Activated T-helper 1 cell treated with anti-CD3 and anti-CD28 coated beads, Interleukin-2, amount 50 U/mL, for 16 hours (primary cell): ENCODE measurements at places on chromosomes 11 and 22.

DNA sequence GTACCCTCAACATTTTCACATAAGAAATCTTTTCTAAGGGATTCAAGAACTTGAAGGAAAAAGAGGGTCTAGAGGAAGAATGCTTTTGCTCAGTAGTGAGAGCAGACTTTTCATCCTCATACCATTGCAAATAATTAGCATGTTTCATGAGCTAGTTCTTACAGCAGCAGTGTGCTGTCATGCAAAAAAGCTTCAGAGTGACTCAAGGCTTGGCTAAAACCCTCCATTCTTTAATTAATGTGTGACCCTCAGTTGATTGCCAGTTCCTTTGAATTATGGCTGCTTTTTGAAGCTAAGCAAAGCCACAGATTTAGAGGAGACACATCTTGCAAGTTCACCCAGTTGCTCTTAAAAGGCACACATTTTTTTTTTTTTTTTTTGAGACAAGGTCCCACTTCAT is 36.6 kb upstream of the PCF11 start:
- no peak for DNase-seq

DNA sequence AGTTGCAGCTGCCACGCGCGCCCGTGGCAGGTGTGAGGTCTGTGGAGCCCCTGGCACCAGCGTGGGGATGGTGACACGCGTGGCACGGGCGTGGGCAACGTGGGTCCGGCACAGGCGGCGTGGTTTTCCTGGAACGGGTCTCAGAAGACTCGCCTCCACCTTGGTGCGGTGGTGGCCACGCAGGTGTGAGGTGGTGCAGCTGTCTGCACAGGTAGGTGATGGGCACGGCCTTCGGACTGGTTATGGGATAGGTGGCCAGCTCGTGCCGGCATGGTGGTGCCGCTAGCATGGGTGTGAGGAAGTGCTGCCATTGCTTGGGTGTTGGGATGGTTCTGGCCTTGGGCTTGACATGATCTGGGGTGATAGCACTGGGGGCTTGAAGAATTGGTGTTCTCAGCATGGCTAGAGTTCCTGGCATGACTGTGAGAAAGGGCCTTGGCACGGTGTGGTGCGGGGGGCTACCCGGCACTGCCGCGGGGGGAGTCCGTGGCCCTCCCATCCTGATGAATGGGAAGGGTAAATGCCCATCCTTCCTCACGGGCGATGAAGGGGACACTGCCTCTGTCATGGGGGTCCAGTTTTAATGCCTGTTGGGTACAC is 531 bp downstream of the DAGLA start:
- DNase-seq = no peak

DNA sequence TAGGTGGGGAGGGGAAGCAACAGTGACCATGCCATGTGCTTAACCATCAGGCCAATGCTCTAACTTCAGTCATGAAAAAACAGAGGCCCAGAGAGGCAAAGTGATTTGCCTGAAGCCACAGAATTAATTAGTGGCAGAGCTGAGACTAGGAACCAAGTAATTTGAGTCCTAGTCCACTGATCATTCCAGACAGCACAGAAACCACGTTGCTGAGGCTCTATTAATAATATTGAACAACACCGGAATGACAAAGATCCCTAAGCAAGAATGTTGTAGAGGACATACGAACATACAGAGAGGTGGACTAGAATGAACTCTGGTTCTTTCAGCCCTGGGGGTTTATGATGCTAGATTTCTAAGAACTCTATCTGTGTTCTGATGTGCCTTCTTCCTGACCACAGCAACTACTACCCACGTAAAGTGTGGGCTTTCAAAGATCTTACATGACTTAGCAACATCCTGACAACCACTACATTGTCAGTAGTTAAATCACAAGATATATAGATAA is 92.3 kb downstream of the GAB2 start:
- DNase-seq = no peak

GRCh38 chr11:134331354-134332188 is at the start of gene GLB1L2:
TSS of gene GLB1L2 (plus strand) at chr11:134331988. CDS start at chr11:134332062, 74 bp downstream.
- DNase-seq = peak; percentile 77

DNA sequence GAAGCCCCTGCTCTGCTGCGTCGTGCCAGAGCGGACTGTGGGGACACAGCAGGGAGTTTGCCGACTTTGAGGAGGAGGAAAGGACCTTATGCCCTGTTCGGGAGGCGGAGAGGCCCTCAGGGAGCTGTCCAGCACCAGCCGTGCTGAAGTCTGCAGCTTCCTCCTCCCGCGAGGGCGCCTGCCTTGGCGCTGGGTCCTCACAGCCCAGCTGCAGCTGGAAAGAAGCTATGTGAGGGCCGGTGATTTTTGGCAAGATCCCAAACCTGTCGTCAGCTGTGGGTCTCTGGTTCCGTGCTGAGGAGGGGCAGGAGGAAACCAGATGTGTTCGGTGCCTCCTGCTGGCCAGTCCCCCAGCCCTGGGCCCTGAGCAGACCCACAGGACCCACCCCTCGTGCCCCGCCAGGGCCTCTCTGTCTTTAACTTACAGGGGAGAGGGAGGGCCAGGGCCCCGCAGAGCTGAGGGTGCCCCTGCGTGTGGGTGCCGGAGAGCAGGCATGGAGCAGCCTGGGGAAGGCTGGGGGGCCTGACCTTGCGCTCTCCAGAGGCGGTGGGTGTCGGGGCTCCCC is 12.0 kb downstream of the BRSK2 start:
- DNase-seq = no peak

GRCh38 chr11:17397311-17398002 is 9.0 kb upstream of the KCNJ11 start:
- DNase-seq = no peak

DNA sequence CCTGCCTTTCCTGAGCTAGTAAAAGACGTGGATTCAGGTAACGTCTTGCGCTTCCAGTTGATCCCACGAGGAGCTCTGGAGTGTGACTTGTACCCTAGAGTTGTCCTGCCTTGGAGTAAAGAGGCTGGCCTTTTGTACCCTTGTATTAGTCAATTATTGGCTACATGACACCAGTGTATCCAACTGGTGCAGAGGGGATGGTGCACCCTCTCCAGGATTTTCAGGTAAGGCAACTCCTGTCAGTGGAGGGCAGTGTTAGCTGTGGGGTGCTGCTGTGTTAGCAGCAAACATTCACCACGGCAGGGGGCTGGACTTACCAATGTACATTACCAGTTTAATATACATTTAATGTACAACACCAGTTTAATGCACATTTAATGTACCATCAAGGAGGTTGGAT is 233.5 kb downstream of the MIAT start:
- DNase-seq = no peak

- DNase-seq = no peak
These were observed 29.5 kb upstream of the RAB1B start for GRCh38 chr11:66238786-66239413.

GRCh38 chr11:126403658-126404057 is 48.2 kb downstream of the ST3GAL4 start:
- DNase-seq = no peak

GRCh38 chr11:8232414-8232813 is 31.3 kb downstream of the LMO1 start:
- no peak for DNase-seq

- DNase-seq = no peak
These were observed 516.0 kb upstream of the CHORDC1 start for GRCh38 chr11:90738799-90739198.

DNA sequence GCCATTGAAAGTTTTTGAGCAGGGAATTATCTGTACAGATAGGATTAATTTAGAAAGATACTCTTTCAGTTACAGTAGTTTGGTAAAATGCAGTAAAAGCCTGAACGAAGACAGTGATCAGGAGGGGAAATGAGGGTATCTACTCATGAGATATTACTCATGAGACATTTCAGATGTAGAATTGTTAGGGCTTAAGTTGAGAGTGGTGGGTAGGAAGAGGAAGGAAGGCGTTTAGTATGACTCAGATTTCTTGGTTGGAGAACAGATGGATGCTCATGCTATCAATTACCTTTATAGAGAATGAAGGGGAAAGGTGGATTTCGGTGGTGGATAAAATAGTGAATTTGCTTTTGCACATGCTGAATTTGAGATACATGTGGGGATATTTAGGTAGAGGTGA is 15.8 kb downstream of the CCDC81 start:
- no peak for DNase-seq

DNA sequence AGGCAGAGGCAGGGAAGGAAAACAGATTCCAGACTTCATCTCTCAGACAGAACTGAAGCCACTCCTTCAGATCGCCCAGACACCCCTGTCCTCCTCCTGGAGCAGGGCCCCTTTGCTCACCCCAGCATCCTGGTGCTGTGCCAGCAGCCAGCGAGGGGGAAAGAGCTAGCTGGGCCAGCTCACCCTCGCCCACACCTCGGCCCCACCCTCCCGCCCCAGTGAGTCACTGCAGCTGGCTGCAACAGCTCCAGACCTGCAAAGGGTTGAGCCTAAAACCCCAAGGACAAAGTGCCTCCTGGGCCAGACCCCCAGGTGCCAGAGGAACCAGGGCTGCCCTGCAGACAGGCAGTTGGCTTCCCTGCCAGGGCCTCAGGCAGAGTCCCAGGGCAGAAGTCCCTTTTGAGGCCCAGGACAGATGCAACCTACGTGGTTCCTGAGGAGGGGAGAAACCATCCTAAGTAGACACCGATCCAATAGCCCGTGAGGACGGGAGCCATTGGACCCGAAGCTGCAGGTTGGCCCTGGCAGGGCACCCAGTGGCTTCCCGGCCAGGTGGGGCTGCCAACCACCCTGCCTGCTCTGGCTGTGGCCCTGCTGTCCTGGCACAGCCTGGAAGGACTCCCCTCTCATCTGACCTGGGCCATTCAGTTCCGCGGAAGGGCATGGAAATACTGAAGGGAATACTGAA is 7.2 kb downstream of the AHNAK start:
- DNase-seq = no peak

GRCh38 chr11:72330131-72330727 is 86.3 kb upstream of the PHOX2A start:
- no peak for DNase-seq

DNA sequence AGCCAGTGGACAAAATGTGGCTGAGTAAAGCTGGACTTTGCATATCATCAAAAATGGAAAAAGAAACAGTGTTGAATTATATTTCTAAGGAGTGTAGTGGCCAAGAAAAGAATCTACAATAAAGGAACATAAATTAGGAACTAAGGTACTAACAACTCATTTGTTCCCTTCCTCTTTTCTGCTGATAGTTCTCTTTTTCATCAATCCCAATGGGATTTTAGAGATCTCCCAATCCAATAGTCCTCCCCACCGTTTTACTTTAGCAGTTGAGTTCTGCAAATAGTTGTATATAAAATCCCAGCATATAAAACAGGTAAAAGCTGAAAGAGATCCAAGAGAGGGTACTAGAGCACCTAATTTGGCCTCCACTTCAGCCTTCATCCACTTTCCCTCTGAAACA is 2.0 kb downstream of the PRCP start:
- DNase-seq = no peak

DNA sequence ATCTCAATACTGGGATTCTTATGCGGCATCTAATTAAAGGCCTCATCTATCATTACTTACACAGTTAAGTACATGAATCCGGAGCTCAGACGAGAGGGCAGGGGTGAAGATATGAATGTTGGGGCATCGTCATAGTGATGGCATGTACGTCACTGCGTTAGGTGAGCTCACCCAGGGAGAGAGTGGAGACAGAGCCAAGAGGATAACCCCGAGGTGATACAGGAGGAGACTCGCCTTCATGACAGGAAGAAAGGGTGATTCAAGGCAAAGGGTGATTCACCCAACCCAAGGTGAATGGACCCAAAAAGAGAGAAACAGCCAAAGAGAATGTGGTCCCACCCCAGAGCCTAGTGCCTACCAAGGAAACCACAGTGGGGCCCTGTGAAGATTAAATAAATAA is 132.9 kb upstream of the BLID start:
- no peak for DNase-seq

DNA sequence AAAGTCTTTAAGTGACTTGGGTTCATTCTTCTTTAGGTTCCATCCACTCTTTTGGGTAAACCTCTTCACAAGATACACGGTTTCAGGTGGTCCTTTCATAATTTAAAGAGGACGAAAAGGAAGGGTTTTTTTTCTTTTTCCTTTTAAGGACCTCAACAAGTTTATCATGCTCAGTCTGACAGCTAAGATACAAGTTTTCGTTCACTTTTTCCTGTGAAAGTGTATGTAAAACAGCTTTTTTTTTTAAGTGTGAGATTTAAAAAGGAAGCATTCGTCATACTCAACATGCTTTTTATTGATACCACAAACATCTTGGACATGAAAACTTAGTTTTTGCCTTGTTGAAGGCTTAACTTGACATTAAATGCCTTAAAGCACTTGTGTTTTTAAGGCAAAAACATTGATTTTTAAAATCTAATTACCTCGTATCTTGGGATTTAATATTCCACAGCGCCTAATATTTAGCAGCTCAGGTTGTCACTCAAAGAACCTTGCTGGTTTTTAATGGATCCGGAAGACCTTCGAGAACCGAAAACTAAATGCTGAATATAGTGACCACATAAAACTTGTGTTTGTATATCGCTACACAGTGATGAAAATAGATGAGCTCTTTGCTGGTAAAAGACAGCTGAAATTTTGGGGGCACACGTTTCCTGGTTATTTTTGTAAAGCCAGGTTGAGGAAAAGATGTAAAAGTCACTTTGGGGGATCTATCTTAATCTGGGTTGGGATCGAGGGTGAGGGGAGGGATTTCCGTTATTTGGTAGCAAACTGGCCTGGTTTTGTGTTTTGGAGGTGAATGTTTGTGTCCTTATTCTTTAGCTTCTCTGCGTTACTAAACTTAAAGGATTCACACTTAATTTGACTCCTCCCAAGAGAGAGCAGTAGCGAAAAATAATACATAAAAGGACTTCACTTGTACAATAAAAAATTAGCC is 2.3 kb downstream of the PCF11 start:
- DNase-seq = no peak

- no peak for DNase-seq
These were observed 8.4 kb upstream of the ST14 start for GRCh38 chr11:130151196-130151595.

DNA sequence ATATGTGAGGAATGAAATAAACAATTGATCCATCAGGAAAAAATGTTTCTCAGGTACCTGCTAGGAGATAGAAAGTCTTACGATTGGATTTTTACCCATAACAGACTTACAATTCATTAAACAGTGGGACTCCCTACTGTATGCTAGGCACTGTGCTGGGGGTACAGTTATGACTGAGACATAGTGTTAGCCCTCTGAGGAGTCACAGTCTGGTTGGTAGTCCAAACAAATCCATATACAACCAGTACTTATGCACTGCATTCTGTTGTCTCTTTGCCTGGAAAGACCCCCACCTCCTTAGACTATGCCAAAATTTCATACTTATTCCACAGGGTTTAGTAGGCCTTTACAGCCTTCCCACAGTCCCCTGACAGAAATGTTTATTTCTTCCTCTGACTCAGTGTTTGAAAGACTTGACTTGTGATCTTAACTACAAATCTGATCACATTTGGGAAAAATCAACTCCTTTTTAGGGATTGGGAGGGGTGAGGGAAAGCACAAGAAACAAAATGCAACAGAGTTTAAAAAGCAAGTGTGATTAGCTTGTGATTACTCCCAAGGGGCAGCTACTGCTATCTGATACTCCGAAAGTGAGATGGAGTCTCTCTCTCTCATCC is 69.4 kb upstream of the HORMAD2 start:
- no peak for DNase-seq
